Coronary artery (tissue), 2 donors: ENCODE measurements at places on chromosomes 5 and 9.

DNA sequence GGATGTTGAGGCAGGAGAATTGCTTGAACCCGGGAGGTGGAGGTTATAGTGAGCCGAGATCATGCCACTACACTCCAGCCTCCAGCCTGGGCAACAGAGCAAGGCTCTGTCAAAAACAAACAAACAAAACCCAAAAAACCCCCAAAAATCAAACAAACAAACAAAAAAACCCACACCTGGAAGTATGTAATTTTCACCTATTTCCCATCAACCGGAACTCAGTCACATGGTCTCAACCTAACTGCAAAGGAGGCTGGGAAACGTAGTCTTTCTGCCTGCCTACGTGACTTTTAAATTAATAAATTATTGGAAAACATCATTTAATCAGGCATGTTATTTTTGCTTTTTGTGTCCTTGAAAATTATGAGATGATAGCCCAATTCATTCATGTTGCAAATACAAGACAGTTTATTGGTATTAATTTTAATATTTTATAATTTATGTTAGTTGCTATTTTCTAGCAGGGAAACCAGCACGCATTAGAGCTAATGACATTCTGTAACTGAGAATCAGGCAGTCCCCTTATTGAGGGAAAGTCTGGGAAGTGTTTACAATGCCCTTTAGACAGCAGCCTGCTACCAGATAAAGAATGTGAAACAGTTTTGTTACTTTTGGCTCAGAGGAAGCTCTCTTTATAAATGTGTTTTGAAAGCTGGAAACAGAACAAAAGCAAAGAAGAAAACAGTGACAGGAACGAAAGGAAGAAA, 110.3 kb downstream of the NXNL2 start:
- DNase-seq = no peak

DNA sequence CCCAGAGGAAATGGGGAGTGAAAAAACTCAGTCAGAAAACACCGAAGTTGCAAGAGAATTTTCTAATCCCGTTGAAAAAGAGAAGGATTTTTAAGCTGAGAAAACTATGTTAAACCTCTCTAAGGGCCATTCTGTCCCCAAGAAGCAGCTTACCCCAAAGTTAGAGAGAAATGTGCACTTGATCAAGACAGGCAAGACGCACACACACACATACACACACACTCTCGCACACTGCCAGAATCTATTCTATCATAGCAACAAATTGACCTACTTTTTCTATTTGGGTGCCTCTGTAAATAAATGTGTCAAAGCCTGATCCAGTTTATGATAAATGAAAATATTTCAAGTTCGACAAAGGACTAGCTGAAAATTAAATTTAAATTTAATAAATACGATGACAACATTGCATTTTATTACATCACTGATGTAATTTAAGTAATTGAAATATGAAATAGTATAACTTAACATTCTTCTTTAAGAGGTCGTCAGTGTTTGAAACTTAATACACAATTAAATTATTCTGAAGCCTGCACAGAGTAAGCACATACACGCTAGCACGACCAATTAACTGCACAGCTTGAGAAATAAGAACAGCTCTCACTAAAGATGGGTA, 5.9 kb downstream of the NFIL3 start:
- no peak for DNase-seq

GRCh38 chr9:34989946-34990635, 546 bp downstream of the DNAJB5 start:
- peak; percentile 88 for DNase-seq

- no peak for DNase-seq
These were observed 92.4 kb upstream of the CAST start for GRCh38 chr5:96569770-96570169.

DNA sequence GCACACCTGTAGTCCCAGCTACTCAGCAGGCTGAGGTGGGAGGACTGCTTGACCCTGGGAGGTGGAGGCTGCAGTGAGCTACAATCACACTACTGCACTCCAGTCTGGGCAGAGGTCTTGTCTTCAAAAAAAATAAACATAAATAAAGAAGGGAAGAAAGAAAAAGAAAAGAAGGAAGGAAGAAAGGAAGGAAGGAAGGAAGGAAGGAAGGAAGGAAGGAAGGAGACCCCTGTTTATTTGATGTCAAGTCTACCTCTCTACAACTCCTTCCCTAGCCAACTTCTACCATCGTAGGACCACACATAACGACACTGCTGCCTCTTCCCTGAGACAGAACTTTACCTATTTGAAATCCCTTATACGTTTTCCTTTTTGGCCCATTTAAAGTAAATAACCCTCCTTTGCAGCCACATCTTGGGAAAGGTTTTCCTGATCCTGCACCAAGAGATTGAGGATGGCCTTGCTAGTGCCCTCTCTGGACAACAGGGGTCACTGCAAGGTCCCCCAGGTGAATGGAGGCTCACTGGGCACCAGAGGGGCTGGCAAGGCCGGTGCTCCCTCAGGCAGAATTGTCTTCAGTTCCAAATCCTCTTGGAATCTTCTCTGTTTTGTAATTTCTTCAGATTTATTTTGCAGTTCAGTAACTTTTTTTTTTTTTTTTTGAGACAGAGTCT, 10.5 kb downstream of the RPS14 start:
- DNase-seq = no peak

- DNase-seq = no peak
These were observed 31.5 kb upstream of the NSMF start for GRCh38 chr9:137490532-137491186.

DNA sequence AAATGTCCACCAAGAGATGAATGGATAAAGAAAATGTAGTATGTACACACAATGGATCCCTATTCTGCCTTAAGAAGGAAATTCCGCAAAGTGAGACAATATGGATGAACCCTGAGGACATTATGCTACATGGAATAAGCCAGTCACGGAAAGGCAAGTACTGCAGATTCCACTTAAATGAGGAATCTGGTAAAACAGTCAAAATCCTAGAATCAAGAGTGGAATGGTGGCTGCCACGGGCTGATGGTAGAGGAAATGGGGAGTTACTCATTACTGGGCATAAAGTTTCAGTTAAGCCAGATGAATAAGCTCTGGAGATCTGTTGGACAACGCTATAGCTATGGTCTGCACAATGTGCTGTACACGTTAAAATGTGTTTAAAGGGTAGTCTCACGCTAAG, 47.2 kb downstream of the STK10 start:
- DNase-seq = no peak

DNA sequence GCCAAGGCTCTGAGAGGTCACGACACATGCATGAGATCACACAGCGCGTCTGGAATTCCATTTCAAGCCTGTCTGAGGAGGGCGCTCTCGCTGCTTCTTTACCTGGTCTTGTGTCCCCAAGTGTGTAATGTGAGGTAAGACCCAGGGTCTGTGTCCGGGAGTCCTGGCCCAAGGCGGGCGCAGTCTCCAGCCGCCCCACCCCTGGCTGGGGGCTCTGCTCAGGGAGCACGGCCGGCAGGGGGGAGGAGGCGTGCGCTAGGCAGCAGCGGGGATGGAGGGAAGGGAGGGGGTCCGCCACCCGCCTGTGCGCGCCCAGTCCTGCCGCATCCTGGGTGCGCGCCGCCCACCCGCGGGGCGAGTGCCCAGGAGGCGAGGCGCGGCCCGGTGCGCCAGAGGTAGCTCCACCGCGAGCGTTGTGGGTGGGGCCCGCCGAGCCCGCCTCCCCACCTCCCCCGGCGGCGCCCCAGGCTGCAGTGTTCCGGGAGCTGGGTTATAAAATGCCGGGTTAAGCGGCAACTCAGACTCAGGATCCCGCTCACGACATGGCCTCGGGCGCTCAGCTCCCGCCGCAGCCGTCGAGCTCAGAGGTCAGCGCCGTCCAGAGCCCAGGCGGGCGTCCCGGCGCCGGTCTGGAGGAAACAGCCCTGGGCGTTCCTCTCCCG, at the start of gene CCNI2:
Gene CCNI2 (plus strand): TSS at position 473 of the 662 bp plus-strand sequence. CDS start 70 bp downstream, at position 543.
- DNase-seq = no peak

DNA sequence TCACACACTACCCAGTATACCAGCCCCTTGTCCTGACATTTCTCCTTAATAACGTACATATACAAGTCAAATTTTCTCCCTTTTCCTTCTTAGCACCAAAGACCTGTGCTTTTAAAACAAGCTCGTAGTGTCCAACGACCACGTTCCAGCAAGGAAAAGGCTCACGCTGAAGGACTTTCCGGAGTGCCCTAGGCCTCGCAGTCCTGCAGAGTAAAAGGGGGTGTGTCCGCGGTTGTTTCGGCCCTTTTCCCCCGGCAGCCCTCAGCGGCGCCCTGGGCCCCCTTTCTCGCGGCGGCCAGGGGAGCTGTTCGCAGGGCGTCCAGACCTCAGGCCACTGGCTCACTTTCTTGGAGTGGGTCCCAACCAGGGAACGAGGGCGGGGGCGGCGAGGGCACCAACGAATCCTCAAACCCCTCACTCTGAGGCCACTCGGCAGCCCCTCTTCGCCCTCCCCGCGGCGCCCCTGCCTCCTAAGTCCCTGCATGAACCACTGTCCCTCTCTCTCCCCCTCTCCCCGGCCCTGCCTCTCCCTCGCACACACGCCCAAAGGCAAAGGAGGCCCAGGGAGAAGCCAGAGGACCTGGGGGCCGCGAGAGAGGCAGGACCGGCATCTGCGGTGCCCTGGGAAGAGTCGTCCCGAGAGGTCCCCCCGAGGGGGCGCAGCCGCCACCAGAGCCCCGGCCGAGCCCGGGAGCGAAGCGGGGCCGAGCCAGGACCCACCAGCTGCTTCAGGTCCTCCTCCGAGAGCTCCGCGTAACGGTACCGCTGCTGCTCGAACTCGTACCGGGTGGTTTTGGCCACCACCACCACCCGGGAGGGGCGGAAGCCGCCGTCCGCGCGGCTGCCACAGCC, 720 bp downstream of the NADK2 start:
- DNase-seq = peak; percentile 83

GRCh38 chr5:51902512-51902911, 519.3 kb downstream of the ISL1 start:
- no peak for DNase-seq

- no peak for DNase-seq
These were observed 99.0 kb upstream of the DAB2 start for GRCh38 chr5:39523821-39524220.

DNA sequence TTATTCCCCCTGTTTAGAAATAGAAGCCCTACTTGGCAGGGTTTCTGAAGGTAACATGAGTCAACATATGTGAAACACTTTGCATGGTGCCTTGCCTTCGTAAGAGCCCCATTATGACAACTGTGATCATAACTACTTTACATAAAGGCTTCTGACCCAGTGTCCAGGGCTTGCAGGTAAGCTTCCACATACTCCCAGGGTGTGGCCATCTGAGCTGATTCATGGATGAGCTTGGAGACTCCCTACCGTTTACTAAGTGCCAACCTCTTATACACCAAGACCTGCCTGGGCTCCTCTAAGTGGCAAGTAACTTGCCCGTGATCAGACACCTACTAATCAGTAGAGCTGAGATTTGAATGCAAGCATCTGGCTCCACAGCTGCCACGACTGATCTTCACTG, 62.8 kb upstream of the C5orf58 start:
- DNase-seq = no peak

DNA sequence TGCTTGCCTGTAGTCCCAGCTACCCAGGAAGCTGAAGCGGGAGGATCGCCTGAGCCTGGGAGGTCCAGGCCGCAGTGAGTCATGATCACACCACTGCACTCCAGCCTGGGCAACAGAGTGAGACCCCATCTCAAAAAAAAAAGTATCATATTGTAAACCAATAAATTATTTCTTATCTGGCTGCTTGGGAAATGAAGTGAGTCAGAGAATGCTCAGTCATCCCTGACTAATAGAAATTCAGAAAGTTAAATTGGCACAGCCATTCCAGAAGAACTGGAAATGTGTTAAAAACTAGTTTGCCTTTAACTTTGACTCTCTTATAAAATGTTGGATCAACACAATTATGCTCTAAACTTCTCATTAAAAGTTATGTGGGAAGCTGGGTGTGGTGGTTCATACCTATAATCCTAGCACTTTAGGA, 9.8 kb upstream of the GNE start:
- DNase-seq = no peak

DNA sequence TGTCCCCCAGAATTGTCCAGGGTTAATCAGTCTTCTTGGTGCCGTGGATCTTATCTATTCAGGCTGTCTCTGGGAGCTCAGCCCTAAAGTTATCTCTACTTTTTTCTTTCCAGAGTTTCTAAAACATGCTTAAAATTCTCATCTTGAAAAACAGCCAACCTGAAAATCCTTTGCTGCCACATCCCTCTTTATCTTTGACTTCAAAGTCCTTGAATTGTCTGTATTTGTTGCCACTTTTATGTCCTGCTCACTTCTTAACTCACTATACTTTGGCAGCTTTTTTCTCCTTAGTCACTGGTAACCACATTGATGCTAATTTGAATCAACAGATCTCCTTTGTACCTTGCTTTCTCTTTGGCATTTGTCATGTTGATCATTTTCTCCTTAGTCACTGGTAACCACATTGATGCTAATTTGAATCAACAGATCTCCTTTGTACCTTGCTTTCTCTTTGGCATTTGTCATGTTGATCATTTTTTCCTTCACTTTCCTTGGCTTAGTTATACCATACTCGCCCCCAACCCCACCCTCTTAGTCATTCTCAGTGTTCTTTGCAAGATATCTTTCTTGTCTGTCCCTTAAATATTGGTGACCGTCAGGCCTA, 8.5 kb downstream of the DMXL1 start:
- no peak for DNase-seq

GRCh38 chr9:124828489-124829333, 24.5 kb upstream of the WDR38 start:
- no peak for DNase-seq

DNA sequence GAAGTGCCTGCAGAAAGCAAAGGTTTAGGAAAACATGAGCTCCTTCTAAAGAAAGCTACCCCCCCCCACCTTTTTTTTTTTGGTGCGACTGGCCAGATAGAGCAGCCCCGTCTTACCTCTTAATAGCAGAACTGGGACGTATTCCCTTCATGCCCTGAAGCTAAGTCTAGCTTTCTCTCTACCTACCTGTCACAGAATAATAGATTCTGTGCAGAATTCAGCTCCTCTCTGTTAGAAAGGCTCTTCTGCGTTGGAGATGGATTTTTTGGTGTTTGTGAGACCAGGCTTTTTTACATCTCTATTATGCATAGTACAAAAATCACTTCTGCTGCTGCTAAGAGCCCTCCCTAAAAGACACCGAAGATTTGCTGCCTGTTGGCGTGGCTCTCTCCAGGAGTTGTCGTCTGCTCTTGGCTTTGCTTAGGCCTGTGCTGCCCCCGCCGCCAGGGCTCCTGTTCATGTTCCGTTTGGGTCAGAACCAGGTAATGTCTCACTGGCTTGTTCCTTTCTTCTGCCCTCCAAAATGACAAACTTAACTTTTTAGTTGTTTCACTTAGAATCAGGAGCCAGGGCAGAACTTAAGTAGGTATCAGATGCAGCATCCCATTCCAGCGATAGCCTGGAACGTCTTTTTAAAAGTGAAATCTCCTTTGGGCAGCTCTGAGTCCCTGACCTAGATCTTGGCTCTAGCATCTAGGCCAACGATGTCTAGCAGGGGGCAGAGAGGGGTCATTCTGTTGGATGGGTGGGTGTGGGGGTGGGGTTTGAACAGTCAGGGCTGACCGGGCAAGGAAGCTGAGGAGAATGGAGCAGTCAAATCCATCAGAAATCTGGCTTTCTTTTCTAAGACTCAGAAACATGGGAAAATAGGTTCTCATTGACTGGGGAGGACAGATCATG, 2.5 kb downstream of the TRIO start:
- no peak for DNase-seq

DNA sequence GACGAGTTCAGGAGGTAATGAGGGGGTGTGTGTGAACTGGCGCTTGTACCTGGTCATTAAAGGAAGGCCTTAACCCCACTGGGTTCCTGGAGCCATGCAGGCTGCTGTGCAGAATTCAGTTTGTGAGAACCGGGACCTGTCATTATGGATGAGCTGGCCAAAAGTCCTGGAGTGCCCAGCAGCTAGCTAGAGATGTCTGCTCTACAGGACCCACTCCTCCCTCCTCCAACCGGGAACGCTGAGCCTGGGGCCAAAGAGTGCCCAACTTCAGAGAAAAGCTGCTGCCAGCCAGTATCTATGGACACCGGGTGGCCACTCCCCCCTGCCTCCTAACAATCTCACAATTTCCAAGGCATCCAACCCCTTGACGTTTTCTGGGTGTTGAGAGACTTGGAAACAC, 1.2 kb downstream of the ENTREP1 start:
- DNase-seq = no peak
